ENCODE measurements at places on chromosomes 1 and 21. TPM values are rescaled to one million over a fixed set of nuclear protein-coding genes. Genes with fewer than 3 reads are reported as not detected.

DNA sequence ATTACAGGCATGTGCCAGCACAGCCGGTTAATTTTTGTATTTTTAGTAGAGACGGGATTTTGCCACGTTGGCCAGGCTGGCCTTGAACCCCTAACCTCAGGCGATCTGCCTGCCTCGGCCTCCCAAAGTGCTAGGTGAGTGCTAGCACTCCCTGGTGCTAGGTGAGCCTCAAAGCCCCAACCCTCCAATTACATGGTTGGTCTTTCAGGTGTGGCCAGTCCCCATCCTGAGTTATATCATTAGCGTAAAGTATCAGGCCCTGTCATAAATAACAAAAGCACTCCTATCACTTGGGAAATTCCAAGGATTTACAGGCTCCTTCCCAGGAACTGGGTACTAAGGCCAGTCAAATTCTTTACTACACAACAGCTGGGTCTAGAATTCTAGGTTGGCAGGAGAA lies 138.0 kb downstream of the PIK3R3 start:
- no peak for DNase-seq

- no peak for DNase-seq
These were observed 61.3 kb downstream of the PTBP2 start for GRCh38 chr1:96782856-96783255.

GRCh38 chr1:181458419-181458818 lies 24.9 kb upstream of the CACNA1E start:
- no peak for DNase-seq

GRCh38 chr1:23026568-23026967 lies 7.3 kb downstream of the KDM1A start:
- no peak for DNase-seq

GRCh38 chr1:96416111-96416595 lies 305.4 kb upstream of the PTBP2 start:
- DNase-seq = peak; percentile 89

- DNase-seq = no peak
These were observed 48.5 kb upstream of the PPP2R5A start for GRCh38 chr1:212236664-212237220.

GRCh38 chr1:54716299-54717047 lies 812 bp downstream of the TTC4 start:
- no peak for DNase-seq

GRCh38 chr21:33035147-33035546 lies 9.4 kb downstream of the OLIG2 start:
- no peak for DNase-seq

- DNase-seq = no peak
These were observed 40.1 kb upstream of the PLEKHO1 start for GRCh38 chr1:150109586-150109985.

- DNase-seq = no peak
These were observed 76.8 kb upstream of the COA6 start for GRCh38 chr1:234296496-234296895.

- DNase-seq = peak; percentile 71
These were observed 958 bp downstream of the LYPLAL1 start for GRCh38 chr1:219174460-219175211.

GRCh38 chr21:22225299-22225698 lies 1227.1 kb downstream of the NCAM2 start:
- no peak for DNase-seq

GRCh38 chr1:91749788-91750231 lies 136.1 kb downstream of the TGFBR3 start:
- DNase-seq = no peak

DNA sequence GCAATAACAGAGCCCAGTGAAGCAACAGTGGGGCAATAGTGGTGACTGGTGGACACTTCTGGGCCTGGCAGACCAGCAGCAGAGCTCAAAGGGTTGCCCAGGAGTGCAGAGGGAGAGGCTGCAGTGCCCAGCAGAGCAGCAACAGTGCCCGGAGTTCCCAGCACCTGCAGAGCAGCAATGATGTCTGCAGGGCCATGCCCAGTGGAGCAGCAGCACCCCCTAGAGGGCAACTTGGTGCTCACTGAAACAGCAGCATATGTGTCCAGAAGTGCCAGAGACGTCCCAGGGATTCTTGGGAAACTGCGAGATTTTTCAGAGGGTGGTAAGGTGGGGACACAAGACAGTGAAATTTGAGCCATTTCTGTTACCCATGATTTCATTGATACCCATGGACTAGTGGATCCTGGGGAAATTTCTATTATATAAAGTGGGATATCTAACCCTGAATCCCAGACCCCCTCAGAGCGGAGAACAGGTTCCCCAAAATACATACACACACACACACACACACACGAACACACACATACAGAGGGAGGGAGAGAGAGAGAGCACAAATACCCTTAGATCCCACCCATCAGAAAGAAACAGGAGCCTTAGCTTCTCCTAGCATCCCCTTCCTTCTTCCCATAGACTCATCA lies 156.9 kb upstream of the GJB5 start:
- peak; percentile 87 for DNase-seq

GRCh38 chr21:44764319-44765230 lies 37.0 kb downstream of the UBE2G2 start:
- DNase-seq = no peak

DNA sequence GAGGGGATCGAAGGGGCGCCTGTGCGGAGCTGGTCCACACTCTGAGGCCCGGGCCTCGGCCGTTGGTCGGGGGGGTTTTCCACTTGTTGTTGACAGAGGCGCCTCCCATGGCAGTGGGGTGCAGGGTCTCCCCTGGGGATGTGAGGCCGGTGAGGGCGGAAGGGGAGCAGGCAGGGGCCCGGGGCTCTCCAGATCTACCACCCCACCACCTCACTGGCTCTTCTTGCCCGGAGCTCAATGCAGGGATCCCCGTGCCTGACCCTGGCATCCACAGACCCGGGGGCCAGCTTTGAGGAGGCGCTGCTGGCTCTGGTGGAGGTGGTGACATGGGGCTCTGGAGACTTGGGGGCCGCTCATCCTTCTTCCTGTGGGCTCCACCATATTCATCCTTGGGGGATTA lies 7.1 kb upstream of the PEX10 start:
- DNase-seq = no peak

- no peak for DNase-seq
These were observed 8.7 kb downstream of the CTXND2 start for GRCh38 chr1:150895618-150896017.

DNA sequence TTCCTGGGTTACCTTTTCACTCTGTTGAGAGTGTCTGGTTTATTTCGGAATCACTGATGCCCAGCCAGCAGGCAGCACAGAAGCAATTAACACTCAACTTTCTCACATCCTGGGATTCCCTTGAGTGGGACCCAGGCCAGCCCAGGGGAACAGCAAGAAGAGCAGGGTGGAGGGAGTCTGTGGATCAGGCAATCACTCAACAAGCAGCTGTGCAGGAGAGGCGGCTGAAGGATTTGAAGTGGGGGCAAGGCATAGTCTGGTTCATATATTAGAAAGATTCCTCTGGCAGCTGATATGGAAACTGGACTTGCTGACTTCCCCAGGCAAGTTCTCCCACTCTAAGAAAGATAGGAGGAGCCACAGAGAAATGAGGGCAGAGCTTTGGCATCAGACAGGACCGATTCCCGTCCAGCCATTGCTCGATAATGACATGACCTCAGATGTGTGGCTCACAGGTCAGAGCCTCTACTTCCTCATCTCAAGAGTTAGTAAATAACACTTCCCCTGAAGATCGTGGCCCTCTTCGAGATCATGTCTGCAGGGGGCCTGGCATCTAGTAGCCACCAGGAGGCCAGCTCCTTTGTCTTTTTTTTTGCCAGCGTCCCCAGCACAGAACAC lies 12.4 kb downstream of the EPHA8 start:
- DNase-seq = no peak

- DNase-seq = no peak
These were observed 54.1 kb upstream of the BCAR3 start for GRCh38 chr1:93735722-93736121.

DNA sequence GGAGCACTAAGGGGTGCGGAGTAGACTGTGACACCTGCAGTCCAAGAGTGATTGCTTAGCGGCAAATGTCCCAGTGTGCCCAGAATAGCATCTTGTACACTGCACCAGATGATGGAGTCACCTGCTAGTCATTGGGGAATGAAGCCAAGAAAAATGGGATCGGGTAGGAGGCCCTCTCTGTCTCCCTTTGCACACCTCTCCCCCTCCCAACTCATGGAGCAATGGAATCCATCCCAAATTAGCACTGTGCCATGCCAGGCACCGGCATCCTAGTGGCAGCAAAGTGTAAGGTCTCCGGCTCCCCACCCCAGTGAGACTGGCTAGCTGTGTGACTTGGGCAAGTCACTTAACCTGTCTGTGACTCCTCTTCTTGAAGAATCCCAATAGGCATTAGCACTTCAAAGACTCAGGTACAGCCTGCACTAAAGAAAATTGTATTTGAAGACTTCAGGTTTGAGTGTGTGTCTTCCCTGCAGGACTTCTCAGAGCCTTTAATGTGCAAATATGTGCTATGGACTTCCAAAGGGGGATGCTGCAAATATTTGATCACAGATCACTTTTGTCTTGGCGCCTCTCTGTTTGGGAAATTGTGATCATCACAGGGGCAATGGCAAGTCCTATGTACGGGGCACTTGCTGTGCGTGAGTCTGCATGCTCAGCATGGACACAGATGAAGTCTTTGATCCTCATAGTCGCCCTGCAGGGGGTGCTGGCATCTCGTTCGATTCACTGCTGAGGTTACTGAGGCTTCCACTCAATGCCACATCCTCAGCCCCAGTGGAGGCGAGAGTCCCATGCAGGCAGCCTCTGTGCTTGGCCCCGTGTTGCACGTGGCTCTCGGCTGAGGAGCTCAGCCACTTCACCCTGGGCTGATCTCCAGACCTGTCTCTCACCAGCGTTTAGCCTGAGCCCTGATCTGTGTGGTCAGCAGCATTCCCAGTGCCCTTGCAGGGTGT lies 272.9 kb upstream of the C1orf174 start:
- DNase-seq = no peak

- no peak for DNase-seq
These were observed 1.6 kb upstream of the NPHP4 start for GRCh38 chr1:5993556-5994491.

DNA sequence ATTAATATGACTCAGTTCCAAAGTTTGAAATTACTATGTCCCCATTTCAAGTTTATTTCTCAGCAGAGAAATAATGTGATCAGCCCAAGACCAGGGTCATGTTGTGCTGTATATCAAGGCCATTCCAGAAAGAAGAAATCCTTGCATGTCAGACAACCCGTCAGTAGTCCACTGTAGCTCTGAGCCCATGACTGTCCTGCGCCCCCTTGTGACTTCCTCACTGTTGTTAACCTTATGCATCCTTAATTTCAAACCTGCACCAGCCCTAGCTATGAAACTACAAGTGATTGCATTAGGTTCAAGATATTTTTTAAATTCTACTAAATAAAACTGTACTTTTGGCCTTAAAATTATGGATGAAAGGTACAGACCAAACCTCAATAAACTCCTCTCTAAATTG lies 133.0 kb downstream of the LRRC7 start:
- no peak for DNase-seq

DNA sequence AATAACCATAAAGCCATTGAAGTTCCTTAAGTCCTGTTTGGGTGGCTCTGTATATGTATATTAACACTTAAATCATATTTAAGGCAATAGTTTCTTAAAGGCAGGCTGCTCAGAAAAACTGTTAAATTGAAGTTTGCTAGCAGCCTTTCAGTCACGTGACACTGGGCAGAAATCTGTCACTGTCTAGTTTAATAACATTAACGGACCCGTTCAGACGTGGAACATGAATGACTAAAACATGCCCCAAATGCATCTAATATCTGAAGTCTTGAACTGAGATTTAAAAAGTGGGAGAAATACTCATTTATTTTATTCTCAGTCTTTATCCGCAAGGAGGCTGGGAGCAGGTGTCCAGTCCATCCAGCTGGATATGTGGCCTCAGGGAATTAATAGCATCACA lies 3.3 kb upstream of the SPATA1 start:
- DNase-seq = no peak

GRCh38 chr1:207825719-207826556 lies 74.1 kb downstream of the CD46 start:
- peak; percentile 93 for DNase-seq

- no peak for DNase-seq
These were observed 910 bp downstream of the LCE3A start for GRCh38 chr1:152621993-152622392.

DNA sequence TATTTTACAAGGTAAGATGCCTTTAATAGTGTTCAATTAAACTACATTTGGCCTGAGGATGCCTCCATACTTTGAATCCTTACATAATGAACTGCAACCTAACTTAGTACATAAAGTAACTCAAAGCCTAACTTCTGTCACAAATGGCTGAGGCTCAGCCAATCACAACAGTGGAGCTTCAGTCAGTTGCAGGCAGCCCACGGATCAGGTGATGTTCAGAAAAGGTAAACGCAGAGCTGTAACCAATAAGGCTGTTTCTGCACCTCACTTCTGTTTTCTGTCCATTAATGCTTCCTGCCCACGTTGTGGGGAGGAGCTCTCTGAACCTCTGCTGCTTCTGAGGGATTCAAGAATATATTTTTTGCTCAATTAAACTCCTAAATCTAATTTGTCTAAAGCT lies 94.8 kb upstream of the KIAA0040 start:
- no peak for DNase-seq

DNA sequence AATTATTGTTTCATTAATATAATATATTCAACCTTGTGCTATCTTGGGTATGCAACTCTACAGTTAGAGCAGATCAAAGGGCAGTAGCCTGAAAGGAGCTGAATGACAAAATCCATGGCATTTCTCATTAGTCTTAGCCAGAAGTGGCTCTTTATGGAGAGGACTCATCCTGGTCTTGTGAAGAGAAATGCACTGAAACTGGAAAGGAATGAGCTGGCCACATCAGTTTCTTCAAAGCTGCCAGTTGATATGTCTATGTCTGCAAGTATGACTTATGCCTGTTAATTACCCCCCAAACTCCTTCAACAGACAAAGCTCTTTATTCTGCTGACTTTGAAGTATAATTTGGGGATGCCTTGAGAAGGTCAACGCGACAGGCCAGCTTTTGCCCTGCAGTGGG lies 119.0 kb upstream of the UBE2U start:
- DNase-seq = no peak

The SLC45A1 gene
- 1.1 TPM for total RNA-seq

The PALMD gene
- total RNA-seq = 74.3 TPM

The SAMD13 gene
- not detected for total RNA-seq

The TGFB2 gene
- 0.80 TPM for total RNA-seq

The PTCH2 gene
- 1.7 TPM for total RNA-seq

The RWDD3 gene
- total RNA-seq = 16.2 TPM

The NIPAL3 gene
- 64.8 TPM for total RNA-seq

The LINGO4 gene
- total RNA-seq = not detected

The IQGAP3 gene
- total RNA-seq = 2.7 TPM

The UBQLN4 gene
- 31.0 TPM for total RNA-seq

Data from lower leg skin (tissue), 4 donors.